ENCODE measurements at places on chromosomes 4 and X.

GRCh38 chr4:150746156-150746555 is 164.2 kb downstream of the MAB21L2 start:
- DNase-seq, result no peak

- peak; percentile 45 for DNase-seq
Measured at GRCh38 chr4:54233697-54234496, 4.8 kb downstream of the PDGFRA start.

DNA sequence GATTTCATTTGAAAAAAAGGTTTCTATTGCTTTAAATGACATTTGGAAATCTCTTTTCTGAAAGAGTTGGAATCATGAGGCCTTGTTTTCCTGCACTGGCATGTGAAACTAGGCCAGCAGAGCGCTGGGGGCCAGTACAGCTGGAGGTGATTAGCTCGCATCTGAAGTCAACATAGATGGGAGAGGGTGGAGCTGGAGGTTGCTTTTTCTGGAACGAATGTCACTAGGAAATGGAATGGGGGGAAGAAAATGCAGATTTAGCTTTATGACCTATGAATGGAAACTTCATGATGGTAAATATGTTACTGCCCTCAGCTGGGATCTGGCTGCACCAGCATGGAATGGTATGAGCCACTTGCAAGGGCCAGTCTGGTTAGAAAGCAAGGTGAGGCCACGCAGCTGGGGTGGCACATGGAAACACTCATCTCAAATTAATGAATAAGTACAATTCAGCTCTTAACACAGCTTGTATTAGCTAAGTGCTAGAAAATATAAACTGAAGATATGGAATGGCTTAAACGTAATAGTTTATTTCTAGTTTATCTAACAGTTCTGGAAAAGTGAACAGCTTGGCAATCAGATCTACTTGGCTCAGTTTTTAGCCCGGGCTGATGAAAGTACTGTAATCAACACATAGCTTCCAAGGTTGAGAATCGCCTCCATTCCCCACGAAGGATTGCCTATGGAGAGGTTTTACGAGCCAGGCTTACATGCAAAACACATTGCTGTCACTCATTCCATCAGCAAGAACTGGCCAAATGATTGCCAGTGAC is 32.5 kb downstream of the SLC10A6 start:
- no peak for DNase-seq

DNA sequence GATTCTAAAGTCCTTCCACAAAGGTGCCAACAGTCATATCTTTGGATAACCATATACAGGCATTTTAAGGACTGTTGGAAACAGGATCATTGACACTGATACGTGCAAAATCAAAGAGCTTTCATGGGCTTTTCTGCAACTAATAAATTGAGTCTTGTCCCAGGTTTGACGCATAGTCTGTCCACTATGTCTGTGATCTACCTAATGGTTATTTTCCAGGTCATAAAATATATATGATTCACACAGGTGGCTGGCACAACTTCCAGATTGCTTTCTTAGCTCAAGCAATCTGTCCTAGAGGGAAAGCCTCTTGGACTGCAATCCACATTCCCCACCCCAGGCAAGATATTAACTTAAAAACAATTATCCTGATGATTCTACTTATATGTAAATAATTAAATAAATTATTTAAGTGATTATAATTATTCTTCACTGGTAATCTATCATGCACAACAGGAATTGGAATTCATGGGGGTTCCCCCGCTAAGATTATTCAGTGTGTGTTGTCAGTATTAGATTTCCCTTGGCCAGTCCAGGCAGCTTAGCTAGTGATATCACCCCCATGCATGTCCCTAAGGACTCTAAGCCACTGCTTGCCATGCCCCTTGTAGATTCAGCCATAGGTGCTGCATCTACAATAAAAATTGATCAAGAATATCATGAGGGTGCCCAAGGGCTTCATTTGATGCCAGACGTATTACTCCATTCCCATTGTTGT is 97.8 kb downstream of the TLL1 start:
- no peak for DNase-seq

- no peak for DNase-seq
Measured at GRCh38 chrX:53309837-53310236, 28.5 kb upstream of the IQSEC2 start.

- DNase-seq, result no peak
Measured at GRCh38 chrX:16838202-16839066, 31.7 kb downstream of the RBBP7 start.

GRCh38 chr4:14518136-14518535 is 484.1 kb upstream of the CPEB2 start:
- DNase-seq, result no peak

GRCh38 chr4:96354036-96354712 is 514.3 kb downstream of the PDHA2 start:
- no peak for DNase-seq

GRCh38 chr4:153064571-153064970 is 128.4 kb downstream of the FHDC1 start:
- DNase-seq, result no peak

All from stimulated activated CD4-positive, alpha-beta T cell treated with anti-CD3 and anti-CD28 coated beads, Interleukin-1b, Interleukin-23, amount 100 ng/mL, for 1 hour (primary cell).